ENCODE measurements at places on chromosomes 11 and 22.

- no peak for DNase-seq
These were observed 139.1 kb downstream of the SLC17A6 start for GRCh38 chr11:22477312-22477711.

GRCh38 chr11:119610836-119611426 lies 118.1 kb downstream of the NECTIN1 start:
- DNase-seq: no peak

- DNase-seq: no peak
These were observed 108.1 kb downstream of the KIAA1671 start for GRCh38 chr22:25060522-25061071.

DNA sequence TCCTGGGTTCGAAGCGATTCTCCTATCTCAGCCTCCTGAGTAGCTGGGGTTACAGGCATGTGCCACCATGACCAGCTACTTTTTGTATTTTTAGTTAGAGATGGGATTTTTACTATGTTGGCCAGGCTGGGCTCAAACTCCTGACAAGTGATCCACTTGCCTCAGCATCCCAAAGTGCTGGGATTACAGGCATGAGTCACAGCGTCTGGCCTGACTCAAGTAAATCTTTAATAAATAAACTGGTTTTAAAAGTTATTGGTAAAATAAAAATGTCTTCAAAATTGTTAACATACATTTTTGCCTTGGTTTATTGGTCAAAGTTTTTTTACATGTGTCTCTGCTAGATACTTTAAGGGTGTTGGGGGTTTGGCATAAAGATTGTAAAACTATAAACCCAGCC lies 7.3 kb upstream of the PES1 start:
- DNase-seq: no peak

GRCh38 chr11:21254055-21254454 lies 584.7 kb downstream of the NELL1 start:
- DNase-seq: no peak

DNA sequence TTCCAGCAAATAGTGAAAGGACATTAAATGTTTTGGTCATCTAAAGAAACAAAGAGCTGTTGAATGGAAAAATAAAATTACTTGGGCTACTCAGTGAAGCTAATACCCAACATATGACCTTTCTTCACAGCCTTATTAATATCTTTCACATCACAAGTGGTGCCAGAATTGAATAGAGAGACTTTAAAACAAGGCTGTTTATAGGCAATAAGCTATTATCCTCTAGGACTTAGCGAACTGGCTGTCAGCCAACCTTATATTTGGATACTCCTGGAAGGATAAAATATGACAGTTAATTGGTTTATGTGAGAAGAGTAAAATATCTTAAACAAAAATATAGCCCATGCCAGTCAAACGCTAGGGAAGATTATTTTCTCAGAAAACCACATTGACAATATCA lies 225.5 kb upstream of the BLID start:
- no peak for DNase-seq

- DNase-seq: no peak
These were observed 2.3 kb downstream of the AP5B1 start for GRCh38 chr11:65778431-65778900.

DNA sequence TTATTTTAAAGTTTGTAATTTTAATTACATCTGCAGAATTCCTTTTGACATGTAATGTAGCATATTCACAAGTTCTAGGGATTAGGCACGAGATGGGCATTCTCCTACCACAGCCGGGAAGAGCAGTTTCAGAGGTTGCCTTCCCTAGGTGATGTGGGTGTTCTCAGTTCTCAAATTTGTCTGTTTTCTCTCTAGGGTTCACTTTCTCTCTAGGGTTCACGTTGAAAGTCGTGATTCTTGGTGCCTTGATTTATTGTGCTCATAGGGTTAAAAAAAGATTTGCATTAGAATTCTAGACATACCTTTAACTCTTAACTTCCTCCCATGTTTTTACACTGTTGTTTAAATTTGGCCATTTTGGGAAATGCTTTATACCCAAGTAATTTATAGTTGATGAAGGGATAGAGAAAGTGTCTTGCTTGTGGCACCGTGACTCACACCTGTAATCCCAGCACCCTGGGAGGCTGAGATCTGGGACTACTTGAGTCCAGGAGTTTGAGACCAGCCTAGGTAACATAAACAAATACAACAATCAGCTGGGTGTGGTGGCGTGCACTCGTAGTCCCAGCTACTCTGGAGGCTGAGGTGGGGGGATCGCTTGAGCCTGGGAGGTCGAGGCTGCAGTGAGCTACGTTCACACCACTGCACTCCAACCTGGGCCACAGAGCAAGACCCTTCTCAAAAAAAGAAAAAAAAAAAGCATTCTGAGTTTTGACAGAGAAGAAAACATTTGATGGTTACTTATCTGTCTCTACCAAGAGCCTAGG lies 3.6 kb downstream of the MED15 start:
- no peak for DNase-seq

GRCh38 chr11:70910835-70911234 lies 341.5 kb downstream of the SHANK2 start:
- no peak for DNase-seq

GRCh38 chr11:72613977-72614376 lies 60.2 kb downstream of the PDE2A start:
- DNase-seq: no peak

GRCh38 chr11:79536155-79536917 lies 95.5 kb upstream of the TENM4 start:
- DNase-seq: no peak

- DNase-seq: no peak
These were observed 26.3 kb downstream of the KLHL22 start for GRCh38 chr22:20469110-20469868.

- no peak for DNase-seq
These were observed 13.0 kb upstream of the BID start for GRCh38 chr22:17787241-17787640.

DNA sequence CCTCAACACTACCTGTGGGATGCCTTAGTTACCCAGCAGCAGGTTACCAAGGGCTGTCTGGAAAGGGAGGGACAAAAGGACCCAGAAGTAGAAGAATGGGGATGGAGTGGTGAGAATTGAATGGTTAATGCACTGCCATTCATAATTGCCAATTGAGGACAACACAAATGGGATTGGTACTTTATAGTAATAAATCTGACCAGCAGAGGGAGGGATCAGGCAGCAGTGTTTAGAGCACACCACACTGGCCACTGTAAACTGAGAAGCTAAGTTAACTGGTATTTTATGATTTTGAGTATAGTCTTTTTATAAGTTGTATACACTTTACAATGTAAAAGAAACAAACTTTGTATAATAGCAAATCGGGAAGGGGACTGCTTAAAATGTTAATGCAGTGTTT lies 10.7 kb downstream of the TBRG1 start:
- no peak for DNase-seq

DNA sequence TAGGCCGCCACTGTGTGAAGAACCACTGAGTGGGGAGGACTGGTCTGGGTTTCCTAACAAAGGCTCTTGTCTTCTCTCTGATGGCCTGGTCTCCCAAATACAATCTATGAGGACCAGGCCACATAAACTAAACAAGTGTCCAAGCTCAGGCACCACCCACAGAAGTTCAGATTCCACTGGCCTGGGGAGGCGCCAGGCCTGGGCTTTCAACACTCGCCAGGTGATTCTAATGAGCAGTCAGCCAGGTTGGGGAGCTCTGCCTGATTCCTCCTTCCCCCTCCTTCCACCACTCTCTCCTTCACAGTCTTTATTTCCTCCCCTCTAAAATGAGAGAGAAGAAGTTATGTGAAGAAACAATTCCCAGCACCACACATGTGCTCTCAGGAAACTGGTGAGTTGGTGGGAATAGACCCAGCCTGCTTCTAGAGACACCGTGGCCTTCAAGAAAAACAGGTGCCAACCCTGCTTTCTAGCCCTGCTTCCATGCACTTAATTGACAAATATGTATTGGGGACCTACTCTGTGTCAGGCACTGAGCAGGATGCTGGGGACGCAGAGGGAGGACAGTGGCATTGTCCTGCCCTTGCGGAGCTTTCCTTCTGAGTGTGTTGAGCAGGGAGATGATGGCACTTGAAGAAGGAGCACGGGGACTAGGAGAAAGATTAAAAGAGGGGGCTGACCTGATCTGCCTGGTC lies 242.5 kb downstream of the TENM4 start:
- no peak for DNase-seq

GRCh38 chr11:114678125-114679036 lies at the start of gene NXPE2:
TSS of gene NXPE2 (plus strand) at chr11:114678527. CDS start at chr11:114678576, 49 bp downstream.
- no peak for DNase-seq

DNA sequence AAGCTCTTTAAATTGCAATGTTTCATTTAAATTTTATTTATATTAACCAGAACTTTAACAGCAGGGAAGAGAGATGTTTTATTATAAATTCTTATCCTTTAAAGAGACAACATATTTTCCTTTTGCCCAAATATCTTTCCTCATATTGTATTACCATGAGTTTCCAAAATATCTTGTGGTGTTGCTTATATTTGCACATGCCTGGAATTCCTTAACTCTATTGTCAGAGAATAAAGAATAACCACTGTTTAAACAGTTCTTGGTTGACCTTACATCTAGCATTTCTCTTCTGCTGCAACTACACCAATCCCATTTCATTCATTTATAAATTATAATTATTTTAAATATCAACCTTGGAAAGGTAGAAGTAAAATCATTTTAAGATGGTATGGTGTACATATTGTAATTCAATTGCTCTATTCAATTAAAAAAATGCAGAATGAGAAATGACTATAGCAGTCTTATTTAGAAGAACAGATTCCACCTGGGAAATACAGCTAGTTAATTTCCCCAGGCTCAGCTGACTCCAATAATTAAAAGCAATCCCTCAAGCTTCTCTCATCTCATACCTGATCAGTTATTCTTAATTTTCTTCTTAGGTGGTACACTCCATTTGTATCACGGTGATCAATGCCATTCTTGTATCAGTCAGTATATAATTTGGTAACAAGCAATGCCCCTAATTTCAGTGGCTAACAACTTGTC lies 923.3 kb downstream of the KCNA4 start:
- DNase-seq: no peak

Measured in stimulated activated CD8-positive, alpha-beta memory T cell treated with anti-CD3 and anti-CD28 coated beads, Interleukin-15, amount 100 ng/mL, for 24 hours (primary cell).